ENCODE measurements at places on chromosomes 16 and 17. TPM values are rescaled to one million over a fixed set of nuclear protein-coding genes. Genes with fewer than 3 reads are reported as not detected.

DNA sequence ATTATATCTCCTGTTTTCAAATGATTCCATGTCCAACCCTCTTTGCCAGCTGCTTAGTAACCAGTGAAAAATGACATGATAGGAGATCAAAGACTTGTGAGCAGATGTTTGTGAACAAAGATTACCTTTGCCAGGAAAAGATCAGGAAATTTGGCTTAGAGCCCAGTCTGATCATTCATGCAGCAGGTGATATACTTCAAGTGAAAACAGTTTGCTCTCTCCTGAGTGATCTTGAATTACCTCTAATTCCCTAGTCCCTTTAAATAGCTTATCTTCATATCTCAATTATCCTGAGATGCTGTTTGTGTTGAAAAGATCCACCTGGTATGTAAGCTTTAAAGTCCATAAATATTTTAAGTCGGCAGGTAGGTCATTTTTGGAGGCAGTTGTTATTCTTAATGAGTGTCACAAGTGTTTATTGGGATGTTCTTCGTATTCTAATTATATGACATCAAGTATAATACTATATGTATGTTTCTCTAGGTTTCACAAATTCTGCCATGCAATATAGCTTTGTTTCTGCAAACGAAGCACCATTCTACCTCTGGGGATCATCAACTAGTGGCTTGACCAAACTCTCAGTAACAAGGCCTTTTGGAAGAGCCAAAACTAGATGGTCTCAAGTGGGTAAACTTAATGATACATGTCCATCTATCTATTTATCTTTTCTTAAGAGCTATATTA lies 13.2 kb upstream of the VPS35L start:
- H3K27ac ChIP-seq: no peak overlapping the region
- DNase-seq: no peak
- H3K4me1 ChIP-seq: no peaks in the 10 kb centered on the region
- no peaks in the 10 kb centered on the region for H3K27me3 ChIP-seq

GRCh38 chr17:14201021-14201987 lies 35.4 kb downstream of the CDRT15 start:
- H3K27ac ChIP-seq: no peak overlapping the region
- H3K4me3 ChIP-seq: no peak overlapping the region
- no peaks in the 10 kb centered on the region for H3K36me3 ChIP-seq
- H3K27me3 ChIP-seq: no peaks in the 10 kb centered on the region
- H3K4me1 ChIP-seq: peaks cover 7% of the 10 kb centered on the region
- peak; percentile 9 for DNase-seq

CDT1 gene
- 15.6 TPM for polyA plus RNA-seq

MT3 gene
- 0.37 TPM for polyA plus RNA-seq

DUSP14 gene
- 62.5 TPM for polyA plus RNA-seq
